ENCODE measurements at places on chromosomes 13 and 19. TPM values are rescaled to one million over a fixed set of nuclear protein-coding genes. Genes with fewer than 3 reads are reported as not detected.

GRCh38 chr19:7874076-7874896, at the start of gene PRR36:
Gene PRR36 (minus strand): TSS chr19:7874390. CDS start chr19:7873689, 701 bp downstream.
- no peak for DNase-seq

GRCh38 chr19:50387176-50387867, 3.2 kb downstream of the POLD1 start:
- DNase-seq, result no peak

GRCh38 chr13:103615771-103616170, 549.6 kb upstream of the SLC10A2 start:
- DNase-seq, result no peak

DNA sequence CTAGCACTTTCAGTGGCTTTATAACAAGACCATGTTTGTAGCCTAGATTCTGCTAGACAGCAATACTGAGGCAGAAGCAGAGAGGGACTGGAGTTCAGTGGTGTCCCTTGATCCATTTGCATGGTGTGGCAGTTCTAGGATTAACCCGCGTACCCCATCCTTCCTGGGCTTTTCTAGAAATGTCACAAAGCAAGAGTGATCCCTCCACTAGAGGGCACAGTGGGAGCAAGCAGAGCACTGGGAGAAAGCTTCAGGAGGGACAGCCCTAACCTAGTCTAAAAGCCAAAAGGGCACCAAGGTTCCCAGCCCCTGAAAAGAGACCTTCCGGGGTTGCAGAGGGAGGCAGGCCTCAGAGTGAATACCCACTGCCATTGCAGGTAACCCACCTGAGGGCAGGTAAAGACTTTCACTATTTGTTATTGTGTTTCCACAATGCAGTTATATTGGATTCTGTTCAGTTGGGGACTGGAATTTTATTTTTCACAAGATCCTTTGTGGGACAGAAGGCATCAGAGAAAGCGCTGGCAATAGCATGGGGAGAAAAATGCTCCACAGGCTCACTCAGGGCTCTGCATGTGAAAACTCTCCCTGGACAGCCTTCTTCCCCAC, 170.6 kb downstream of the FLT1 start:
- peak; percentile 45 for DNase-seq

- no peak for DNase-seq
These were observed 444.3 kb downstream of the GPC6 start for GRCh38 chr13:93670866-93671265.

GRCh38 chr19:32421589-32422361, 16.2 kb downstream of the DPY19L3 start:
- no peak for DNase-seq

DNA sequence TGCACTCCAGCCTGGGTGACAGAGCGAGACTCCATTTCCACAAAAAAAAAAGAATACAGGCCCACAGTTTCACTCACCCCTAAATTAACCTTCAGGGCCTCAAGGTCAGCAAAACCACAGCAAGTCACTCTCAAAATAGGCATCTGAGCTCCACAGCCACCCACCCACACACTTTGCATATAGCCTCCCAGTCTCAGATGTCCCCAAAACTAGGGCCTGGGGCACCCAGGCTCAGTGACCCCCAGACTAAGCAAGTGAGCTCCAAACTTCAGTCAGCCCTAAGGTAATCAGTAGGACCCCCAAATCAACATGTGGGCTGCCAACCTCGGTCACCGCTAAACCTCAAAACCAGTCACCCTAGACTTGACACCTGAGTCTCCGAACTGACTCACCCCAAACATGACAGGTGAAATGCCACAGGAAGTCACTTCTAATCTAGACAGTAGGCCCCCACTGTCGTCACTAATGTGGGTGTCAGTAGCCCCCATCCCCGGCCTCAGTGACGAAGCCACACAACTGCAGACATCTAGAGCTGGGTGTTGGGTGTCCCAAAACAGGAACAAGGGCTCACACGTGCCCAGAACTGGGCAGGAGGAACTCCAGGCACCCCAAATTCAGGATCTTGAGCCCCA, 13.9 kb downstream of the RABAC1 start:
- peak; percentile 94 for DNase-seq

DNA sequence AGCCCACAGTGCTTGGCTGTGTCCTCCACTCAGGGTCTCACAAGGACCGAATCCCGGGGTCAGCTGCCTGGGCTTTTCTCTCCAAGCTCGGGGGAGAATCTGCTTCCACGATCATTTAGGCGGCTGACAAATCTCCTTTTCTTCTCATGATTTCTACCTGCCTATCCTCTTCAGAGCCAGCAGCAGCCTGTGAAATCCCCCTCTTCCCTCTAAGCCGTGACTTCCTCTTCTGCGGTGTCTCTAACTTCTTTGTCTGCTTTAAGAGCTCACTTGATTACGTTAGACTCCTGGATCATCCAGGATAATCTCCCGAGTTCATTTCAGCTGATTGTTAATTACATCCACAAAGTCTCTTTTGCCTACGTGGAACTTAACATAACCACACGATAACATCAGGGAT, 22.5 kb upstream of the ZNF845 start:
- DNase-seq, result no peak

- DNase-seq, result peak; percentile 27
These were observed 7.9 kb downstream of the UNC13A start for GRCh38 chr19:17680230-17680722.

SERPINE3 gene
- not detected for polyA plus RNA-seq

FBXL12 gene
- 26.8 TPM for polyA plus RNA-seq

All from GM12878 (cell line).